ENCODE measurements at places on chromosomes 12 and 14. TPM values are rescaled to one million over a fixed set of nuclear protein-coding genes. Genes with fewer than 3 reads are reported as not detected.
A peak's percentile ranks its signal among the peaks of the same experiment; 100 is the strongest.

DNA sequence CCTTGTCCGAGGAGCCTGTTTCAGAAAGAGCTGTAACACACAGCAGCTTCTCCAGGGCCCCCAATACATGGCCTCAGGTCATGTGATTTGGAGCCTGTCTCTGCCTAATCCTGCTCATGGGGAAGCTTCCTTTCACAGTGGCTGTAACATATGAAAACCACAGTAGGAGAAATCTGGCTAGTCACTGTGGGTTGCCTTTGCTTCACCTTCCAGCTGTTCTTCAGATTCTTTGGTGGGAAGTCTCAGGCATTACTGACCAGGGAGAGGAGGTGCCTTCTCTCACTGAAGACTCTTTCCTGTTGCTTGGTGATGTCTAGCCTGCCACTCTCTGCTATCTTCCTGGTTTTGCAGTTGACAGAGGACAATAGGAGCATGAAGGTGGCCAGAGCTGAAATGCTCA, 350.6 kb downstream of the DPF3 start:
- DNase-seq = no peak

DNA sequence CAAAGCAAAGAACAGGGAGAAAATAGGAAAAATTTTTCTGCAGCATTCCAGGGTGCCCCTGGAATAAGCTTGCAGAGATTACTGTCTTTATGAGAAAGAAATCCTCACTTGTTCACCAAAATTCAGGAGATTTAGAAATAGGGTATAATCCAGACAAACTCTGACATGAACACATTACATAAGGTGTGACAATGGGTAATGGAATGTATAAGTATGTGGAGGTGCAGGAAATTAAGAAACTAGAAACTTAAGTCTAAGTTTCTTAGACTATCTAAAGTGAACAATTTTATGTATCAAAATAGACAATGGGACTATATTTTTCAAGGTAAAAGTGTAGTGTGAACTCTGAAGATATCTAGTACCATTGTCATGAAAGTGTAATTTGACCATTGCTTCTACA, 140.0 kb upstream of the KITLG start:
- DNase-seq = no peak

DNA sequence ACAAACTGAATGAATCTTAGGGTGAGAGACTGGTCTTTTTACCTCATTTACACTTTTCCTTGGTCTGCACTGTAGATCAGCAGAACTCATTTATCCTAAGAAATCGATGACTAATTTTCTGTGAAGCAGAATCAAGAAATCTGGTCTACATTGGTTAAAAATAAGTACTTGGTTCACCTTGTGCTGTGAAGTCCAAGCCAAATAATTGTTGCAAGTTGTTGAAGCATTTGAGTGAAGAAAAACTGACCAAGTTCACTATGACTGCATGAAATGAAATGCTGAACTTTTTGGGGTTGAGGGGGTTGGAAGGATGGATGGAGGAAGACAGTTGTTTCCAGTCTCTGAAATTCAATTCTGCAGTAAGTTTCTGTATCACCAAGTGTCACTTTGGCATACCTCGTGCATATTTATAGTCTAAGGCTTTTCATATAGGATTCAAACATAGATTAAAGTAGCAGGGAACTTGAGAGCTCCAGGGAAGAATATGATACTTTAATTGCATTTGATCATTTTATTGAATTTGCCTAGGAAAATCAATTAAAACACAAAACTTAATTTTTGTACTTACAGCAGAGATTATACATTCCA, 75.0 kb downstream of the FAR2 start:
- DNase-seq = no peak

- DNase-seq = no peak
Observed at GRCh38 chr14:104732355-104732804, 8.4 kb downstream of the ADSS1 start.

GRCh38 chr12:85920324-85920947, 46.3 kb downstream of the NTS start:
- DNase-seq = no peak

DNA sequence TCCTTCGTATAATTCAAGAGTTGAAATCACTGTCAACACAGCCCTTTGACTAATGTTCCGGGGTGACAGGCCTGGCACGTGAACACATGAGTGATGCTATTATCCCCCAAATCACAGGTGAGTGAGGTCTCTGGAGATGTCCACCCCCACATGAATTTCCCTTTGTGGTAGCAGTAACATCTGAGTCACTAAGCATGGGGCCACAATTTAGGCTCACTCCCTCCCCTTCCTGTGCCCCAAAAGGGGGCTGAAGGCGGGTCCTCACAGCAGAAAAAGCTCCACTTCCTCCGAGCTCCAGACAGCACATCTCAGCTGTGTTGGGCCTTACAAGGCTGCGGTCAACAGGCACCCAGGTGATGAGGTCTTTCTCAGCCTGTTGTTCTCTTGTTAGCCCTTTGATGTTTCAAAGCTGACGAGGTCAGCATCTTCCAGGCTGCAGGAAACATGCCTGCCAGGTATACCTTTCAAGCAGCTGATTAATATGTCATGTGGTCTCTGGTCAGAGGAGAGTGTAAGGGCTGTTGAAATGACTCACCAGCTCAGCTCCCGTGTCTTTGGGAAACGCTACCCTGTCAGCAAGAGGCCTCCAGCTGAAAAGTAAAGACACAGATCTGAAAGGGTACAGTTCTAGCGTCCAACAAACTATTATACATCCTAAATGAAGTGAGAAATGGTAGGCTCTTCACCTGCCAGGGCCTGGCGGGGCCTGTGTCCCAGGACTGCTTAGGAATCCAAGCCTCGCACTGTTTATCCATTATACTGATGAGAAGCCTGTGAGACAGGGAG, 107.3 kb downstream of the ZFP36L1 start:
- no peak for DNase-seq

DNA sequence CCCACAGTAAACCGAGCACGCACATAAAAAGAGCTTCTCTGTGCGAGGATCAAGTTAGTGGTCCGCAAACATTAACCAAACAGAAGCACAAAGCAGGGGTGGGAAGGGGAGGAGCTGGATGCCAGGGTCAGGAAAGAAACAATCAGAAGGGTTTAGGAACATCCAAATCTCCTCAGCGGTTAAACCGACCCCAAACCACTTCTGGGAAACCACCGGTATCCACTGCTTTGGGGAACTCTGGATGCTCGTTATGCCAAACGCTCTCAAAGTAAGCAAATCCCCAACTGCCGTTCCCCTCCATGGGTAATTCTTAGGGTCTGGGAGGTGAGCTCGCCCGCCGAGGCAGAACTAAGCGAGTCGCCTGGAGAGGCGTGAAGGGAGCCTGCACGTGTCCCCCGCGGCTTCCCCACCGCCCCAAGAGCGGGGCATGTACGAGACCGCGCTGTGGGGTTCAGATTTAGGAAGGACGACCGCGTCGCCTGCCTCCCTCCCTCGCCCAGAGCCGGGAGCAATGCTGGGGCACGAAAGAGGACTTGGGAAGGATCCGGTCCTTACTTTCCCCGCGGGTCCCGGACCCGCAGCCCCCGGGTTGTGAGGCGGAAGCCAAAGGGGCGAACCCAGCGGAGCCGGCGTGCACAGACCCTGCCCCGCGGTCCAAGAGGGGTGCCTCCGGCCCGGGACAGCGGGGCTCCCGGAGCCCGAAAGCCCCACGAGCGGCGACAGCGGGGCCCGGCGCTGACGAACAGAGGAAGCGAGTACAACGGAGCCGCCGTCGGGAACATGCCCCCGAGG, 711 bp downstream of the SBNO1 start:
- DNase-seq = no peak

DNA sequence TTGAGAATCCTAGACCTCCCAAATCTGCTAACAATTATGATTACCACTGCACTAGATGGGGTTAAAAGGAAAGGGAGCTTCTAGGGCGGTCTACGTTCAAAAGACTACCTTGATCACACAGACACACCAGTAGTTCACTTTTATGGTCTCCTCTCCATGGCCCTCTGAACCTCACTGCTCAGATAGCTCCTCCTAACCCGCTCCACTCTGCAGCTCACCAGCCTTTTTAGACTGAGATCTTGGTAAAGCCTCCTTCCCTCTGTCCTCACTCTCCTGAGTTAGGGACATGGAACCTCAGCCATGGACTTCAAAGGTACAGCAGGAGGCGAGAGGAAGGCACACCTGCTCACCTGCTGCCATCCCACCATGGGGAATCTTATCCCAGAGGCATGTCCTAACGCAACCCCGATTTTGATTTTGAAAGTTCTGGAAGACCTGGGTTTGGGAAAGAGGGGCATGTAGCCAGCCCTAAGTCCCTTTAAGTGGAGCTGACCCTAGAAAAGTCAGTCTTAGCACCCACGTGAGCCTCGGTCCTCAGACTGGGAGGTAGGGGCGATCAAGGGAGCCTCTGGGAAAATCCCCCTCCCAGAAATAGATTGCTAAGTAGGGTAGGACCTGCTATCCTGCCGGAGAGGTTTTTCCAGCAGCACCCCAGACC, 1.3 kb downstream of the ZNF219 start:
- no peak for DNase-seq

GRCh38 chr14:96267336-96267735, 11.3 kb downstream of the BDKRB1 start:
- DNase-seq = peak; percentile 14

DNA sequence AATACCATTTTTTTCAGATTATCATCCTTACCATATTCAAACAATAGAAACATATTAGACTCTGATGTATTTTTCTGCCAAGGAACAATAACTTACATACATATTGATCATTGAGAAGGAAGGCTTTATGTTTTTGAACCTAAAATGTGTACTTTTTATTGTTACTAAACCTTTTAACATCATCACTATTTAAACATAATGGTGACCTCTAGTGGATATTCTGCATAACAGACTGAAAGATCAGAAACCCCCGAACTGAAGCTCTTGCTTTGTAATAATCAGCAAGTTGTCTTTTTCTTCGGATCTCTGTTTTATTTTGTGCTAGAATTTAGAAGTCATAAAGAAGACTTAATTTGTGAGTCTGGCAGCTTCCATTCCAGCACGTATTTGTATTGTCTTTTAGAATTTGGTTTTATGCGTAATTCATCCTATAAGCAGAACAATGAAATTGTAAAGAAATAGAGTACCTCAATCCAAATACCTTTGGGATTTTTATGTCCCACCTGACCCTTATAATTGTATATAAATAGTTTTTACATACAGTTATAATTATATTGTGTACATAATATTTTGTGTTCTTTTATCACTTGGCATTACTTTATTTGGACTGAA, 125.9 kb upstream of the ATF1 start:
- DNase-seq = no peak

GRCh38 chr12:50188241-50188781, 21.1 kb upstream of the CERS5 start:
- peak; percentile 80 for DNase-seq

- DNase-seq = no peak
Observed at GRCh38 chr12:46108721-46109120, 118.3 kb upstream of the SCAF11 start.

DNA sequence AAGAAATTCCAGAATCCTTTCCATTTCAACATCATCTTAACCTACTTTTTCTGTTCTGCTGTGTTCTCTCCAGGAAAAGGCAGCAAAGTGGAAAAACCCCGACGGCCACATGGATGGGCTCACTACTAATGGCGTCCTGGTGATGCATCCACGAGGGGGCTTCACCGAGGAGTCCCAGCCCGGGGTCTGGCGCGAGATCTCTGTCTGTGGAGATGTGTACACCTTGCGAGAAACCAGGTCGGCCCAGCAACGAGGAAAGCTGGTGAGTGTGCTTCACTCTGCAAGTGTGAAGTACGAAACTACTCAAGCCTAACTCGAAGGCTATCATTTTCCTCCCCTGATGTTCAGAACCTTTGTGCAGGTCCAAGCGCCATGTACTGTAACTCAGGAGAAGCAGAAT, 172.0 kb downstream of the PELI2 start:
- DNase-seq = no peak

- no peak for DNase-seq
Observed at GRCh38 chr14:104519721-104520120, 59.8 kb upstream of the C14orf180 start.

- DNase-seq = no peak
Observed at GRCh38 chr12:70706611-70707010, 69.4 kb upstream of the PTPRB start.

GRCh38 chr12:54475537-54475936, 2.1 kb upstream of the GTSF1 start:
- DNase-seq = no peak

DNA sequence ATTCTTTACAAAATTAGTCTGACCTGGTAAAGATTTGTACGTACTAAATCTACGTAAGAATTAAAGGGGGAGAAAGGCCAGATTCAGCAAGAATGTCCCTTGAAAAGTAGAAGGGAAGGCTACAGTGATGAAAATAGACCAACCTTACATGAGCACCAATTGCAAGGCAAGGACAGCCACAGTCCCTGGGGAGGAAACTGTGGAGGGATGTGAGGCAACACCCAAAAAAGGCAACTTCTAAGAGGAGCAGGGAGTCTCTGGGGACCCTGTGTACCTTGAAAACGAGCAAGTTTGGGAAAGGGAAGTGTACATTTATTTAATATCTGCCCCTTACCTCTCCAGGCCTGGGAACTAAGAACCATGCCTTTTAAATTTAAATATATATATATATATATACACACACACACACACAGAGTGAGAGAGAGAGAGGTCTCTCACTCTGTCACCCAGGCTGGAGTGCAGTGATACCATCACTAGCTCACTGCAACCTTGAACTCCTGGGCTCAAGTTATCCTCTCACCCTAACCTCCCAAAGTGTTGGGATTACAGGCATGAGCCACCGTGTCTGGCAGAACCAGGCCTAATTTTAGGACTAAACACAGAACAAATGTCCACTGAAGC, 56.4 kb downstream of the TMCC3 start:
- DNase-seq = no peak

- peak; percentile 7 for DNase-seq
Observed at GRCh38 chr14:60327447-60328331, 78.7 kb downstream of the PPM1A start.

DNA sequence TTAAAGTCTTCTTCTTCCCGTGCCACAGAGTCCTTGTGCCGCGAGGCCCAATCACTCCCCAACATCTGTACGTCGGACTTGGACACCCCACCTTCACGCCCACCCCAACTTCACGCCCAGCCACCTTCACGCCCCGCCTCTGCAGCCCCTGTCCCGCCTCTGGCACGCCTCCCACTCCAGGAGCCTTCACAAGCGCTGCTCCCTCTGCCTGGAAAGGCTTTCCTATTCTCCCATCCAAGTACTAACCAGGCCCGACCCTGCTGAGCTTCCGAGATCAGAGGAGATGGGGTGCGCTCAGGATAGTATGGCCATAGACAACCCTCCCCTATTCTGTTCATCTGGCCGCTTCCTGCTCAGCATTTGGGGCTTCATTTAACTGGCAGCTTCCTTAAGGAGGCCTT, 17.3 kb upstream of the EIF5 start:
- DNase-seq = no peak

- DNase-seq = no peak
Observed at GRCh38 chr12:43112101-43112920, 439.7 kb downstream of the ADAMTS20 start.

The KRT83 gene
- 0.74 TPM for total RNA-seq

The PRKAG1 gene
- 55.4 TPM for total RNA-seq

The EFCAB11 gene
- total RNA-seq = 9.6 TPM

The OR4M1 gene
- not detected for total RNA-seq
